ENCODE measurements at places on chromosomes 6 and 20.

- H3K4me3 ChIP-seq: no peak overlapping the region
- no peaks in the 10 kb centered on the region for H3K36me3 ChIP-seq
- H3K27me3 ChIP-seq: no peaks in the 10 kb centered on the region
- no peak overlapping the region for H3K27ac ChIP-seq
- no peak for DNase-seq
These were observed 82.8 kb downstream of the CD40 start for GRCh38 chr20:46200582-46201570.

- no peaks in the 10 kb centered on the region for H3K36me3 ChIP-seq
- no peak overlapping the region for H3K4me3 ChIP-seq
These were observed 76.1 kb downstream of the PAX1 start for GRCh38 chr20:21781446-21782075.

GRCh38 chr20:43514648-43514999 is 7.1 kb downstream of the L3MBTL1 start:
- H3K27me3 ChIP-seq: no peaks in the 10 kb centered on the region
- H3K27ac ChIP-seq: peak overlapping the region; percentile 51
- peak overlapping the region; percentile 48 for H3K4me3 ChIP-seq
- H3K36me3 ChIP-seq: no peaks in the 10 kb centered on the region
- peaks cover 14% of the 10 kb centered on the region for H3K4me1 ChIP-seq

GRCh38 chr6:40640599-40641227 is 53.5 kb upstream of the LRFN2 start:
- no peaks in the 10 kb centered on the region for H3K27me3 ChIP-seq
- no peaks in the 10 kb centered on the region for H3K4me1 ChIP-seq
- no peak overlapping the region for H3K27ac ChIP-seq
- no peak for DNase-seq

GRCh38 chr6:2529211-2529719 is 221.5 kb downstream of the MYLK4 start:
- H3K36me3 ChIP-seq: no peaks in the 10 kb centered on the region
- no peaks in the 10 kb centered on the region for H3K4me1 ChIP-seq
- no peak overlapping the region for H3K4me3 ChIP-seq
- DNase-seq: no peak
- no peak overlapping the region for H3K27ac ChIP-seq

- H3K27ac ChIP-seq: peak overlapping the region; percentile 92
- peaks cover 50% of the 10 kb centered on the region for H3K4me1 ChIP-seq
- H3K27me3 ChIP-seq: no peaks in the 10 kb centered on the region
- no peak for DNase-seq
- peaks cover 26% of the 10 kb centered on the region for H3K36me3 ChIP-seq
- peak overlapping the region; percentile 66 for H3K4me3 ChIP-seq
These were observed 7.3 kb downstream of the PEDS1 start for GRCh38 chr20:50146214-50146613.

DNA sequence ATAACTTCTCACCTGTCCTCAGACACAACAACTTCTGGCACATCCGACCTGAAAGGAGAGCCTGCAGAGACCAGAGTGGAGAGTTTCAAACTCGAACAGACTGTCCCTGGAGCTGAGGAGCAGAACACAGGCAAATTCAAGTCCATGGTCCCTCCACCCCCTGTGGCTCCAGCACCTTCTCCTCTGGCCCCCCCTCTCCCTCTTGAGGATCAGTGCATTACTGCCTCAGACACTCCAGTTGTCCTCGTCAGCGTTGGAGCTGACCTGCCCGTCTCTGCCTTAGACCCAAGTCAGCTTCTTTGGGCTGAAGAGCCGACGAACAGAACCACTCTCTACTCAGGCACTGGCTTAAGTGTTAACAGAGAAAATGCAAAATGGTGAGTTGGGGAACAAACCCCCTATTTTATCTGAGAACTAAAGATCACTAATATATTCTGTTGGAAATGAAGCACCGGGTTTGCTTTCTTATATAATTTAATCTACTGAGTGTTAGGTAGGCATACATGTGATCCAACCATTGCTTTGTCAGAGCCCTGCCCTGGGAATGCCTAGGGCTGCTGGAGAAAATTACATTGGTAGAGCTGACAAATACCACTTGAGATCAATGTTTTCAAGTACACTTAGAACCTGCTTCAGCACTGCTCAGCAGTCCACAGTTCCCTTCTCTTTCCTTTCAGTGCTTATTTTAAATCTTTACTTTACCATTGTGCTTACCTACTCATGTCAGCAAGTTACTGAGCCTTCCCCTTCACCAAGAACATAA is 77.5 kb upstream of the LTV1 start:
- no peaks in the 10 kb centered on the region for H3K4me1 ChIP-seq
- peaks cover 43% of the 10 kb centered on the region for H3K36me3 ChIP-seq
- H3K4me3 ChIP-seq: no peak overlapping the region
- DNase-seq: no peak

DNA sequence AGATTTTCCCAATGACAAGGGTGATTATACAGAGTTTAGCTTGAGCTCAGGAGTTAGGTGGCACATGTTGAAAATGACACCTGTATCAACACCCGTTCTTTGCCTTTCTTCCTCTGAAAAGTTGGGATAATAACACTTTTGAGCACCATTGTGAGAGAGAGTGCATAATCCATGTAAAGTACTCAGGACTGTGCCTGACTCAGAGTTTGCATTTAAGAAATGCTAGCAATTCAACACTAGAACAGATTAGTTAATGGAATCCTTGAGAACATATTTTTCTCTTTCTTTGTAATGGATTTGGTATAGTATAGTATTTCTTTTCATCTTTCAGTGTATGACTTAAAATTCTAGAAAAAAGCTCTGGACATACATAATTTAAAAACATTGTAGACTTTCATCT is 449.2 kb downstream of the GJA1 start:
- H3K36me3 ChIP-seq: no peaks in the 10 kb centered on the region
- H3K4me1 ChIP-seq: no peaks in the 10 kb centered on the region
- H3K27me3 ChIP-seq: no peaks in the 10 kb centered on the region
- no peak for DNase-seq
- no peak overlapping the region for H3K4me3 ChIP-seq

DNA sequence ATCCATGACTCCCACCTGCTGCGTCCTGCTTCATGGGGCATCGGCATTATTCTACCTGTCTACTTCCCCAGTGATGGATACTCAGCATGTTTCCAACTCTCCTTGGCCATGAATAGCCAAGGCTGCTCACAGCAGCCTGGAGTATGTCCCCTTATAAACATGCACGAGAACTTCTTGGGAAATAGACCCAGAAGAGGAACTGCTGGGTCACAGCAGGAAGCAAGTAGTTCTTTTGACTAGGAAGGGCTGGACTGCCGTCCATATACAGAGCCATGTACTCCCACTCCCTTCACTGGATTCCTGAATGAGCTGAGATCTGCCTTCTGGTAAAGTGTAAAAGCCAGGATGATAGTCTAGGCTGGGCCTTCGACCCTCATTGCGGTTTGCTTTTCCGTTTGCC is 106.3 kb upstream of the KCNK16 start:
- no peak overlapping the region for H3K27ac ChIP-seq
- no peaks in the 10 kb centered on the region for H3K4me1 ChIP-seq
- no peak for DNase-seq
- H3K4me3 ChIP-seq: no peak overlapping the region
- H3K36me3 ChIP-seq: no peaks in the 10 kb centered on the region

DNA sequence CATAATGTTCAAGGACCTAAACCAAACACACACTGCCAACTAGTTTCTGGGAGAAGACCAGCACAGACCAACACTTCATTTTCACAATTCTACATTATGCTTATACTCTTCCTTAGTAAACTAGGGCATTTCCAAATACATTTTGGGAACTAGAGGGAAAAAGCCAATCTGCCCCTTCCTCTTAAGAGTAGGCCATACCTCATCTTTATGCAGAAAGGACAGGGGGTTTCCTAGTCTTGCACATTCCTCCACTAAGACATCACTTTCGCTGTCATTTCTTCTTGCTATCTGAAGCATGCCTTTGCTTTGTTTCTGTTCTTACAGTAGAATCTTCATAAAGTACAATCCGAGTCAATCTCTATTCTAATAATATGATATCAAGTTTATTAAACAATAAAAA is 105.7 kb downstream of the SMLR1 start:
- no peaks in the 10 kb centered on the region for H3K4me1 ChIP-seq
- H3K27me3 ChIP-seq: no peaks in the 10 kb centered on the region
- no peak for DNase-seq

GRCh38 chr6:142357879-142358278 is 56.1 kb downstream of the ADGRG6 start:
- no peak overlapping the region for H3K27ac ChIP-seq
- DNase-seq: no peak
- no peaks in the 10 kb centered on the region for H3K36me3 ChIP-seq
- no peaks in the 10 kb centered on the region for H3K4me1 ChIP-seq
- H3K27me3 ChIP-seq: no peaks in the 10 kb centered on the region
- no peak overlapping the region for H3K4me3 ChIP-seq

DNA sequence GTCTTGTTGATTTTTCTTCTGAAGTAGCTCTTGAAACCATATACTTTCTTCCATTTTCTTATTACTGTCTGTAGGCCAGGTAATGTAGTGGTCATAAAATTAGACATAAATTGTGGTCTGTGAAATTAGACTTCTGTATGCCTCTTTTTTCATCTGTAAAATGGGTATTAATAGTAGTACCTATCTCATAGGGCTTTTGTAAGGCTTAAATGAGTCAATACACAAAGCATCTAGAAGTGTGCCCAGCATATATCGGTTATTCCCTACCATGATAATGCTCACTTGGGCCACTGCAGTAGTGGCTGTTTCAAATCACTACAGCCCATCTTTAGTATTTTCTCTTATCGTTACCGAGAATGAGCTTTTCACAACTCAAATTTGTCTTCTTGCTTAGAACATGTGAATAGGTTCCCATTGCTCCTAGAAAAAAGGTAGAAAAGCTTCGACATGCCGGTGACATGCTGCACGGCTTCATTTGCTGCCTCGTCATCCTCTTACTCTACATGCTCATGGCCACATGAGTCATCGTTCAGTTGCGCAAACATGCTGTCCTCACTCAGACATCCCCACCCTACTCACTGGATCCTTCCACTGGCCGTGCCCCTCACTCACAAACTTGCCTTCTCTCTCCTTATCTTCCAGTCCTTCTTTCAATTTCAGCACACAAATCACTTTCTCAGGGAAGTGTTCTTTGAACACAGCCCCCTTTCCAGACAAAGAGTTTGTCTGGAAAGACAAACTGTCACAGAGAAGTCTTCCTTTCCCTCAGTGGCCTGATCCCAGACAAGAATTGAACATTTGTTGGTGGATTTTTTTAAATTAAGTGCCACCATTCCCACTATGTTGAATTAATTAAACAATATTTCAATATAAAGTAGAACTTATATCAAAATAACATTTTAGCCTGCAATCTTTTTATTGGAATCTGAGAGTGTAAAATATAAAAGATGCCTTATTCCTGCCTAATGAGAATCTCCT is 32.2 kb upstream of the ERVFRD-1 start:
- no peak overlapping the region for H3K27ac ChIP-seq
- DNase-seq: no peak
- H3K36me3 ChIP-seq: no peaks in the 10 kb centered on the region
- H3K27me3 ChIP-seq: no peaks in the 10 kb centered on the region

DNA sequence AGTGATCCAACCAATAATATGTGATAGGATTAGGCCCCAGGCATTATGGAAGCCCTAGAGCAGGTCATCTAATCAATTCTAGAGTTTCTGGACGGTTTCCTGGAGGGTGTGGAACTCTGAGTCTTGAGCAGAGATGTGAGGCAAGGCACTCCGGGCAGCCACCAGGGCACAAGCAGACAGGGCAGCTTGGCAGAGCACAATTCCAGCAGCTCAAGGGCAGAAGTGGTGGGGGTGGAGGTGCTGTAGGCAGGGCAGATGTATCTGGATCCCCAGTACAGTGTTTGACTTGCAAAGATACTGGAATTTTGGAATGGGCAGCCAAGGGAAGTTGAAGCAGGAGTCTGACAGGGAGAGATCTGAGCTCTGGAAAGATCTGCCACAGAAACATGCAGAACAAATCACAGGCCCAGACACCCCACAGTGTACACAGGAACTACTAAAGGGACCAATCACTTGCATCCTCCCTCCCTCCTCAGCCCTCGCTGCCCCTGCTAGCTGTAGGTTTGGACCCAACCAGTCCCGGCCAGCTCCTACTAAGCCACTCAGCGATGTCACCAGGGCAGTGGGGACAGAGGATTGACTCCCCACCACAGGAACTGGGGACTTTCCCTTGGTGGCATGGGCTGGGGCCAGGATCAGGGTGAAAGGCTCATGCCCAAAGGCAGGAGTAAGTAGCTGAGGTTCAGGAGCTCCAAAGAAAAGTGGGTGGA is 47.0 kb downstream of the TFEB start:
- H3K27me3 ChIP-seq: no peaks in the 10 kb centered on the region
- no peak overlapping the region for H3K4me3 ChIP-seq
- no peak overlapping the region for H3K27ac ChIP-seq
- no peak for DNase-seq

DNA sequence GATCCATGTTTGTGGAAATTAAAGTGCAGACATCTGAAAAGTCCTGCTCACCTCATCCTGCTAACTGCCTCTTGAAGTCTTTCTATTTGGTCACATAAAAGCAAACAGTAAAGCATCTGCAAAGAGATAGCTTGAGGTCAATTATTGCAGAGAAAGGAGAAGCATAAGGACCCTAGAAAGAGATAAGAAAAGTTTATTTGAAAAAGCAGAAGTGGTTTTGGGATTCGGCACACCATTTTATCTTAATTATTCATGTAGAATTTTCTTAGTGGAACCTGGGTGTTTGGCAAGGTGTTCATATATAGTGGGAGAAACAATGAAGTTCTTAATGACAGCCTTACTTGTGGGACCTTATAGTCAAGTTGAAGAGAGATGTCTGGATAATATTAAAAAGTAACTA is 280.8 kb downstream of the CENPW start:
- H3K36me3 ChIP-seq: no peaks in the 10 kb centered on the region
- no peak overlapping the region for H3K4me3 ChIP-seq
- H3K27me3 ChIP-seq: no peaks in the 10 kb centered on the region
- no peak overlapping the region for H3K27ac ChIP-seq
- no peaks in the 10 kb centered on the region for H3K4me1 ChIP-seq
- DNase-seq: no peak

DNA sequence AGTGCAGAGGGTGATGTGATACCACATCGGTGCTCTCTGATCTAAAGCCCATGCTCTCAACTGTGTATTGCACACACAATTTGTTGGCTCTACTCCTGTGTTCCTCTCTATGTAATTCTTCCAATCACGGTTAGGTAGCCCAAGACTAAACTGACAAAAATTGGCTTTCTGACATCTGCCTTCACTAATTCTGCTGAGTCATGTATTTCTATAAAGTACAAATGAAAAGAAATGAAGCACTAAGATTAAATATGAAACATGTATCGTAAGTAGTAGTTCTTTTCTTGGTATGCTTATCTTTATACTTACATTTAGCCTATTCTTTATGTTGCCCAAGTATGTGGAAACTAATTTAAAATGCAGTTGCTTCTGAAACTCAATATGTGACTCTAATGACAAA is 7.7 kb upstream of the MLIP start:
- DNase-seq: no peak
- no peak overlapping the region for H3K27ac ChIP-seq
- no peak overlapping the region for H3K4me3 ChIP-seq
- H3K36me3 ChIP-seq: no peaks in the 10 kb centered on the region

DNA sequence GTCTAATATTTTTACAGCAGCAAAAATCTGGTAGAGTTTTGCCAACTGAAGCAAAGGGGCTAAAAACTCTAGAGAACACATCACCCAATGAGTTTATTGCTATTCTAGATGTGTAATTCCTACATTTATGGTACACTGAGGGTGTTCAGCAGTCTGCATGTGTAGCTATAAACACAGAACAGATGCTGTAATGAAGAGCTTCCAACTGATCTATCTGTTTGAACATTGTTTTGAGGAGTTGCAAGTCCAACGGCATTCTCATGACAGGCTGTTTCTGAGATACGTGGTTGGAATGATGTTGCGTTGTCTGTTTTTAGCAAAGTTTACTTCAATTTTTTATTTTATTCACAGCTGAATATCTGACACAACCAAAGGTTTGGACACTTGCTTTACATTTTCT is 141.2 kb upstream of the RAB32 start:
- no peaks in the 10 kb centered on the region for H3K27me3 ChIP-seq
- H3K4me1 ChIP-seq: no peaks in the 10 kb centered on the region
- no peak overlapping the region for H3K4me3 ChIP-seq
- no peak for DNase-seq
